DMS53 (cell line): ENCODE measurements at places on chromosomes 2 and 18.
A peak's percentile ranks its signal among the peaks of the same experiment; 100 is the strongest.

GRCh38 chr2:71667256-71668182 lies 214.2 kb downstream of the DYSF start:
- DNase-seq, result no peak

- no peak for DNase-seq
These were observed 12.1 kb downstream of the EPHA4 start for GRCh38 chr2:221559991-221560390.

- no peak for DNase-seq
These were observed 141.4 kb downstream of the SNTG2 start for GRCh38 chr2:1091895-1092585.

GRCh38 chr2:125543968-125544514 lies 1111.9 kb upstream of the GYPC start:
- peak; percentile 77 for DNase-seq

DNA sequence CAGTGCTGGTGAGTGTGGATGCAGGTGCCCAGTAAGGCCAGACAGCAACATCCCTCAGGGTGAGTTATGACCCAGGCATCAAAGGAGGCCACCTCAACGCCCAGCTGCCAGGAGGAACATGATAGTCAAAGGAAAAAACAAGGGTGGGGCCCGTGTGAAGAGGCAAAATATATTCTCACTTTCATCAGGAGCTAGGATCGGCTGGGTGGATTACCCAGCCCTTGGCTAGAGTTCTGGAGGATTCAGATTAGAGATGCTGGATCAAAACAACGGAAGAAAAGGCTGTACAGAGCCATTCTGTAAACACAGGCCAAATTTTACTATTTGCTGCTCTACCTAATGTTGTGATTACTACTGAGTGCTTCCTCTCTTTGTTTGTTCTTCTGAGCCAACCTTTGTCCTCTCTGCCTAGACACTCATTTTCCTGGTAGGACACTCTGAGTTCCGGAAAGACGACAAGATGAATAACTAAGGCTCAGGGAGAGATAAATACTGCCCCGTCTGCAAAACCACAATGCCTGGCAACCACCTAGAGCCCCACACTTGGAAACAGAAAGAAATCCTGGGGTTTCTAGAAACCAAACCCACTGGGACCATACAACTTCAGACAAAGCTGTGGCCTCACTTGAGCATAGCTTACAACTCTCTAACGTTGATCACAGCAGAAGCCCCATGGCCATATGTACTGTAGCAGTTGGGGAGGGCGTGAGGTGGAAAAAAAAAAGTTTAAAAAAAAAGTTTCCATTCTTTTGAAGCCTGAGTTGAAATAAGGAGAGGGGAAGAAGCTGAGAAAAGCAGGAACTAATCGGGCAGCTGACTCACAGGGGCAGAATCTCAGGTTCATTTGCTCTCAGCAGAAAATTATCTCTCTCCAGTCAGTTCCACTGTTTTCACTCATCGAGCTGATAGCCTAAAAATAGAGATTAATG lies 17.8 kb upstream of the PMAIP1 start:
- peak; percentile 98 for DNase-seq

DNA sequence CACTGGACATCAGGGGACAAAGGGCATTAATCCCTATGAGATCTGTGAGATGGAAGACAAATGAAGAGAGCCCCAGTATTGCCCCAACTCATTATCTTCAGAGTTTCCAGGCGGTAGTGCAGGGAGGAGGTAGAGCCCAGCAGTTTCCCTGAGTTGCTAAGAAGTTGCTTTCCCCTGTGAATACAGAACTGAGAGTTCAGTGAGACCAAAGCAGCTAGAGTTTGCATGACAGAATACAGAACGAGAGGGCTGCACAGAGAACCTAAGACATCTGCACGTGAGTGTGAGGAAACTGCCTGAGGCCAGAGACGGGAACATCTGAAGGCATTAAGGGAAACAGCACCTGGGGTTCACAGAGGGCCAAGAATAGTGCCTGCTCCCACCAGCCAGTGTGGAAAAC lies 18.1 kb upstream of the PGAP1 start:
- no peak for DNase-seq

GRCh38 chr2:95031726-95032116 lies 6.2 kb downstream of the MAL start:
- DNase-seq, result peak; percentile 56

GRCh38 chr2:226888378-226888965 lies 52.6 kb downstream of the RHBDD1 start:
- DNase-seq, result no peak

- DNase-seq, result no peak
These were observed 232.7 kb upstream of the UBE2E3 start for GRCh38 chr2:180747728-180748127.

DNA sequence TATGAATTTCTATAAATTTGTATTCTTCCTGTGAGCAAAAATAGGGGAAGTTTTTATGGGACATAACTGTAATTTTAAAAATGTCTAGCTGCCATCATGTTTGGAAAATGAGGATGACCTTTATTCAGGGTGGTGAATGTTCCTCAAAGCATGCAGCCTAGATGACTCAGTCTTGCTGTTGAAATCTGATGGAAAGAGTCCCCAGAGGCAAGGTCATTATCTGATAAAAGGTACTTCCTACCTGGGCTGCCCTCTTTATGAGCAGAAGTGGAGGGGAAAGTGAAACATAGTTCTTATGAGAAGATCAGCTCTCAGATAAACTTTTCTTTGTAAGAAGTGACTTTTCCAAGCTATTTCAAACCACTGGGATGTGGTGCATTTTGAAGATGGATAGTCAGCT lies 1144.7 kb upstream of the PIK3C3 start:
- peak; percentile 13 for DNase-seq

DNA sequence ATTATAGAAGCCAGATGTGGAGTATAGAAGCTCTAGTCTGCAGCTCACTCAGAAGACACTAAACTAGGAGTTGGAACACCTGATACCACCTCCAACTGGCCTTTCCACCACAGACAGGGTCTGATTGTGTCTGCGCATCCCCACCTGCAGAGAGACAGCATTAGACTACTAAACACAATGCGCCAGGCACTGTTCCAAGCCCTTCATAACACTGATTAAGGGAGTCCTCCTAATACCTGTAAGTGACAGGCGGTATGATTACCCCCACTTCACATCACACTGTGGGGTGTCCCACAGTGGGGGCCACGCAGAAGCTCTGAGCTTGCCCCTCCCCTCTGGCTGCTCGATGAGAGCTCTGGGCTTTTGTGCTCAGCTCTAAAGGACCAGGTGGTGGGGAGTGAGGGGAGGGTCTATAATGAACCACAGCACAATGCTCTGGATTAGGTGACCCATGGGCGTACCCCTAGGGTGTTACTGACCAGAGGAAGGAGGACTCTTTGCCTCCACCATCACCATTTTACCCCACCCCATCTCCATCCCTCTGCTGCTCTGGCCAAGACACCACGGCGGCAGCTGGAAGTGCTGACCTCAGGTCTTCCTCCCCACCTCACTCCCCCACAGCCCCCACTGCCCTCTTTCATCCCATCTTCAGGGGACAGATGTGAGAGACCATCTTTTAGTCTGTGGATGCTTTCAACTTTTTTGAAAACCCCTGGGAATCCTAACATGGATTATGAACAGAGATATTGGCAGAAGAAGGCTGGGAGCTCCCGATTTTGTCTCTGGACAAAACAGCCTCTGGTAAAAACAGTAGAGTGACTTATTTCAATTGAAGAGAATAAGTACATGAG lies 145.1 kb downstream of the GFPT1 start:
- DNase-seq, result no peak

GRCh38 chr2:144593803-144594202 lies 73.9 kb upstream of the ZEB2 start:
- no peak for DNase-seq

GRCh38 chr2:100820523-100821254 lies 750 bp downstream of the NPAS2 start:
- no peak for DNase-seq

- DNase-seq, result no peak
These were observed 259.4 kb downstream of the ANAPC1 start for GRCh38 chr2:111624411-111625156.

DNA sequence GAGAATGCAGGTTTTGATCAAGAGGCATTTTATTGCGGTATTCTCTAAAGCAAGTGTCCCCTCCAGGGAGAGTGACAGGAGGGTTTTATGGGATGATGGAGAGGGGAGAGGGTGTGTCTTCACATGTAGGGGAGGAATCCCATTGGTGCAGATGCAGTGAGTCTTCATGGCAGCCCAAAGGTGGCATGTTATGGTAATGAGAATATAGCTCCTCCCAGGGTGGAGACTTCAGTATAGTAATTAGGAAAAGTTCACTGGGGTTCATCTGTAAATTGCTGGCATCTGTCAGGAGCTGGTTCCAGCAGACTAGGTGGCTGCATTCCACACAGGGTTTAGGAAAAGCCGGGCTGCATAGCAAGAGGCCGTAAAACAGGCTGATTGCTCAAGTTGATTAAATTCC lies 230.7 kb upstream of the CCDC68 start:
- DNase-seq, result no peak

DNA sequence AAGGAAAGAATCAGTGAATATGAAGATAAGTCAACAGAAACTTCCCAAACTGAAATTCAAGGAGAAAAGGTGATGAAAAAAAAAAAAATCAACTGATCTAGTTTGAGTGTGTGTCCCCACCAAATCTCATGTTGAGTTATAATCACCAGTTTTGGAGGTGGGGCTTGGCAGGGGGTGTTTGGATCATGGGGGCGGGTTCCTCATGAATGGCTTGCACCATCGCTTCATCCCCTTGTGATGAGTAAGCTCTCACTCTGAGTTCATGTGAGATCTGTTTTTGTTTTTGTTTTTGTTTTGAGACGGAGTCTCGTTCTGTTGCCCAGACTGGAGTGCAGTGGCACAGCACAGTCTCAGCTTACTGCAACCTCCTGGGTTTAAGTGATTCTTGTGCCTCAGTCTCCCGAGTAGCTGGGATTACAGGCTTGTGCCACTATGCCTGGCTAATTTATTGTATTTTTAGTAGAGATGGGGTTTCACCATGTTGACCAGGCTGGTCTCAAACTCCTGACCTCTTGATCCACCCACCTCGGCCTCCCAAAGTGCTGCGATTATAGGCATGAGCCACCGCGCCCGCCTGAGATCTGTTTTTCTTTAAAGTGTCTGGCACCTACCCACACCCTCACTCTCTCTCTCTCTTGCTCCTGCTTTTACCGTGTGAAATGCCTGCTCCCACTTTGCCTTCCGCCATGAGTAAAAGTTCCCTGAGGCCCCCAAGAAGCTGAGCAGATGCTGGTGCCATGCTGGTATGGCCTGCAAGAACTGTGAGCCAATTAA lies 4.0 kb upstream of the SLC66A2 start:
- no peak for DNase-seq
